Muscle of back (tissue), 13 donors: ENCODE measurements at places on chromosomes 5 and 9.

- DNase-seq, result peak; percentile 87
Measured at GRCh38 chr5:52800394-52801213, 12.9 kb downstream of the ITGA1 start.

DNA sequence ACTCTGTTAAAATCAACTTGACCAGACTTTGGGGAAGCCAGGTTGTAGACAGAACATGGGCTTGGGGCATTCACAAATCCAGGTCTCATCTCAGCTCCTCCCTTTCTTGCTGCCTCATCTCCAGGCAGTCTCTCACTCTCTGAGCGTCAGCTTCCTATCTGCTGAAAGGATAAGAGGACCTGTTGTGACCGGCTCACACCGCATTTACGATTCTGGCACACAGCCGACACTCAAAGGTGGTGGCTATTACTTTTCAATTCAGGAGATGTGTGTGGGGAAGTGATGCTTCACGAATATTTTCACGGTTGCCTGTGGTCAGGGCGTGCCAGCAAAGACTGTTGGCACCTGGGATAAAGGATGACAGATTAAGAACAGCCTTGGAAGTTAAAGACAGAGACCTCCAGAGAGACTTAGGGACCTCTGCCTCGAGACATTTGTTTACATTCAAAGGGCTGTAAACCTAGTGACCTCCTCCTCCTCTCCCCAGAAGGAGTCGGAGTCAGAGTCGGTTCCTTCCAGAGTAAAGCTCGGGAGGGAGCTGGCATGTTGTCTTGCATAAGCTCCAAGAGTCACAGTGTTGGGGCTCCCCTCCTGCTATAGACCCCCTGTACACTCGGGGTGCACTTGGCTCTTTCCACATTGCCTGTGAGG, 83.2 kb downstream of the AK8 start:
- no peak for DNase-seq

GRCh38 chr9:15505921-15506320, 4.8 kb downstream of the PSIP1 start:
- no peak for DNase-seq

GRCh38 chr5:43033841-43034590, 6.1 kb downstream of the ANXA2R start:
- DNase-seq, result no peak

GRCh38 chr5:172481011-172481800, 26.9 kb upstream of the SH3PXD2B start:
- no peak for DNase-seq

GRCh38 chr5:96720408-96720807, 58.2 kb downstream of the CAST start:
- DNase-seq, result no peak

DNA sequence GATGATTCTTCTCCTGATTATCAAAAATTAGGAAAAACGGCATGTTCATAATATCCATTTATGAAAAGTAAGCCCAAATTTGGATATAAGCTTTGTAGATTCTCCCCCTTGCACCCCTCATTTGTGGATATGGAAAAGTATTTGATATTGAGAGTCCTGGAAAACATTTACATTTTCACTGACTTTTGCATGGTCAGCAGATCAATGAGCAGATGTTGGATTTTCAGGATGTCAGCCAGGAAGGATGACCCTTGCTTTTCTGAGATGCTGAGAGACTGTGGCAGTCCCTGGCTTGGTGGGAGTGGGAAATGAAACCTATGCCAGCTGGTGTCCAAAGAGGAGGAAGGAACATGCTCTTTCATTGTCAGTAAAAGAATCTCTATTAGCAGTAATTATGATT, 410.8 kb downstream of the DMAC1 start:
- DNase-seq, result no peak

DNA sequence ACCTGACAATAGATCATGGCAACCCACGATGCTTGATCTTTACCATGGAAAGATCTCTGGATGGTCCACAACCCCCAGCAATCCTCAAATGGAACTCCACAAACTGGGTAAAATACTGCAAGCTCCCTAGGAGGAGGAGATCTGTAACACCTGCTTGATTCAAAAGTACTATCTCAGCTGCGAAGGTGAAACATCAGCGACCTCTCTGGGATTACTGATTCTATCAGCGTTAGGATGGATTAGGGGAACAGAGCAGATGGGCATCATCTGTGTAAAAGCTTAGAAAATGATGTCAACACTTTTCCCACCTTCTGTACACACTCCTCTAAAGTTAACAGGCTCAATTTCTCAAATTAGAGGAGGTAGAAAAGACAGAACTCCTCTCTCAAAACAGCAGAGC, 31.5 kb upstream of the TRPC7 start:
- DNase-seq, result no peak

DNA sequence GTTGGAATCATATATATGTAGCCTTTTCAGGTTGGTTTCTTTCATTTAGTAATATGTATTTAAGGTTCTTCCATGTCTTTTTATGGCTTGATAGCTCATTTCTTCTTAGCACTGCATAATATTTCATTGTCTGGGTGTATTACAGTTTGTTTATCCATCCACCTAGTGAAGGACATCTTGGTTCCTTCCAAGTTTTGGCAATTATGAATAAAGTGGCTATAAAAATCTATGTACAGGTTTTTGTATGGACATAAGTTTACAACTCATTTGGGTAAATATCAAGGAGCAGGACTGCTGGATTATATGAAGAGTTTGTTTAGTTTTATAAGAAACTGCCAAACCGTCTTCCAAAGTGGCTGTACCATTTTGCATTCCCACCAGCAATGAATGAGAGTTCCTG, 11.7 kb downstream of the PPP6C start:
- no peak for DNase-seq

- peak; percentile 51 for DNase-seq
Measured at GRCh38 chr5:59036274-59036961, 453.5 kb downstream of the RAB3C start.

DNA sequence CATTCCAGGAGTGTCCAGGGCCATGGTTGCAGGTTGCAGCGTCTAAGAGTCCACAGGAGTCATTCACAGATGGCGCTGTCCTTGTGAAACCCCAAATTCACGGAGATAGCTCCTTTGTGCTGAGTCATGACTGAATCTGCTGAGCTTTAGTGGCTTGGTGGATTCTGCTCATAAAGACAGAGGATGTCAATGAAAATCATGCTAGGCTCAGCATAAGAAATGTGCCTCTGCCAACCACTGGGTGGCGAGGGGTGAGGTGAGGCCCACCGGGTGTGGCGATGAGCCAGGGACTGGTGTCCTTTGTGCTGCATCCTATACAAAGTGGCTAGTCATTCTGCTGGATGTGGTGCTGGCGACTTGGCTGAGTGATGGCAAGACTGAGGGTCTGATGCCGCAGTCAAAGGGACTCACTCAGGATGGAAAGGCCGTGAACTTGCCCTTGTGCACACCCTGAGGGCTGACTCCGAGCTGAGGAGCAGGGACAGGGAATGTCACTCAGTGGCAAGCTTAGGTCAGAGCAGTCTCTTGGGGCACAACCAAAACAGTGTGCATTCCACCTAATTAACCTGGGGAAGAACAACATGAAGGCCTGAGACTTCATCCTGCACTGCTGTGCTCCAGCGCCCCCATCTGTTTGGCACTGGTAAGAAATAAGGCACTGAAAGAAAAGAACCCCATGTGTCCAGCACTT, 71.5 kb downstream of the DAP start:
- no peak for DNase-seq
